ENCODE measurements at places on chromosomes 5 and 9.

DNA sequence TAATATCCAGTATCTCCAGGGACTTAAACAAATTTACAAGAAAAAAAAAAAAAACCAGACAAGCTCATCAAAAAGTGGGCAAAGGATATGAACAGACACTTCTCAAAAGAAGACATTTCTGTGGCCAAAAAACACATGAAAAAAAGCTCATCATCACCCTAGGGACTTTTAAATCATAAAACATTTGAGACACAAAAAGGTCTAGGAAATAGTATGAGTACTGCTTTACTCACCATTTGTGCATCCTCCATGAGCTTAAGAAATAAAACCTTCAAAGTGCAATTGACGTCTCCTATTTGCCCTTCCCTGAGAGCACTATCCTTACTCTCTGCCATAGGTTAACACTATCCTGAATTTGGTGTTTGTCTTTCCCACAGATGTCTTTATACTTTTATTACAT lies 193.7 kb upstream of the NREP start:
- DNase-seq = no peak

DNA sequence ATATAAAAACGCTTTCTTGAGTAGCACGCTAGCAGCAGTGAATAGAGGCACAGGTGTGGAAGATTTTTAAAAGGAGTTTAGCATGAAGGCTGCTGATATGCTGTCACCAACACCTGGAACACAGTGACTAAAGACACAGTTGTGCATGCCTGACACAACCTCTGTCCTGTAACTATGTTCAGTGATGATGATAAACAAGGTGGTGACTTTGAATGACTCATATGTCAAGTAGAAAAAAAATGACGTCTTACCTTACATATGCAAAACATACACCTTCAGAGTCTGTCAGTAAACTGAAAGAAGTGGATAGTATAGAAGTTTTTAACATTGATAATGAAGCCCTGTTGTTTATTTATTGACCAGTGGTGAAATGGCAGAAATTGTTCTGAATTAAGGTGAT lies 66.2 kb upstream of the ADCY2 start:
- DNase-seq = no peak

DNA sequence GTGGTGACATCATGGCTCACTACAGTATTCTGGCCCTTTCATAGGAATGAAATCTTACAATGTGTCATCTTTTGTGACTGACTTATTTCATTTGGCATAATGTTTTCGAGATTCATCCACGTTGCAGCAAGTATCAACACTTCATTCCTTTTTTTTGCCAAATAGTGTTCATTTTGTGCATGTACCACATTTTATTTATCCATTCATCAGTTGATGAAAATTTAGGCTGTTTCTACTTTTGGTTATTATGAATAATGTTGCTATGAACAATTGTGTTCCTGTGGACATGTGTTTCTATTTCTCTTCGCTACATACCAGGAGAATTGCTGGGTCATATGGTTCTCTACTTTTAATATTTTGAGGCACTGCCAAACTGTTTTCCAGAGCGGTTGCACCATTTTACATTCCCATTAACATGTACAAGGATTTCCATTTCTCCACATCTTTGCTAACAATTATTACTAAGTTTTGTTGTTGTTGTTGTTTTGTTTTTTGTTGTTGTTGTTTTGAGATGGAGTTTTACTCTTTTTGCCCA lies 43.5 kb downstream of the RMI1 start:
- DNase-seq = no peak

GRCh38 chr9:69377981-69378380 lies 53.0 kb downstream of the ENTREP1 start:
- DNase-seq = no peak

- DNase-seq = peak; percentile 5
Observed at GRCh38 chr5:139065306-139065705, 132.9 kb downstream of the SIL1 start.

DNA sequence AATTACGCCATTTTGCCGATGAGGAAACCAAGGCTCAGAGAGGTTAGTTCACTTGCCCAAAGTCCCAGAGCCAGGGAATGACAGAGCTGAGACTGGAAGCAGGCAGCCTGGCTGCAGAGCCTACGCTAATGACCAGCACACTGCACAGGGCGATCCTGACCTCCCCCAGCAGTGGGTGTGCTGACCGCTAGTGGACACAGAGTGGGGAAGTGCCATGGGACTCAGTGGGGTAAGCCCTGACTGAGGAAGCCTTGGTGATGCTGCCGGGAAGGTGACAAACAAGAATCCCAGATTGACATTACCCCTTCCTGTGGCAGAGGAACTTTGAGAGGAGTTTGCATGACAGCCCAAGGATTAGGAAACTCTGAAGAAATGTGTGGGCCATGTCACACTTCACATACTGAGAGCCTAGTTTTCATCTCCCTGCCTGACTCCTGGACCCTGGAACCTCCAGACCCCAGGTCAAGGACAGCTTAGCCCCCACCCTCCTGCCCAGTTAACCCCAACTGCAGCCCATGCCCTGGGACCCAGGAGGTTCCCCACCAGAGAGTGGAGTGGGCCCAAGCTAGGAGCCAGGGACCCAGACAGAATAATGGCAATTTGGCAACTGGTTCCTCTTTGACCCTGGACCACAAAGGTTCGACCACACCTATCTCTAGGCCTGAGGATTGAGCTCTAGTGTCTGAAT lies 19.7 kb upstream of the CSF1R start:
- DNase-seq = no peak

DNA sequence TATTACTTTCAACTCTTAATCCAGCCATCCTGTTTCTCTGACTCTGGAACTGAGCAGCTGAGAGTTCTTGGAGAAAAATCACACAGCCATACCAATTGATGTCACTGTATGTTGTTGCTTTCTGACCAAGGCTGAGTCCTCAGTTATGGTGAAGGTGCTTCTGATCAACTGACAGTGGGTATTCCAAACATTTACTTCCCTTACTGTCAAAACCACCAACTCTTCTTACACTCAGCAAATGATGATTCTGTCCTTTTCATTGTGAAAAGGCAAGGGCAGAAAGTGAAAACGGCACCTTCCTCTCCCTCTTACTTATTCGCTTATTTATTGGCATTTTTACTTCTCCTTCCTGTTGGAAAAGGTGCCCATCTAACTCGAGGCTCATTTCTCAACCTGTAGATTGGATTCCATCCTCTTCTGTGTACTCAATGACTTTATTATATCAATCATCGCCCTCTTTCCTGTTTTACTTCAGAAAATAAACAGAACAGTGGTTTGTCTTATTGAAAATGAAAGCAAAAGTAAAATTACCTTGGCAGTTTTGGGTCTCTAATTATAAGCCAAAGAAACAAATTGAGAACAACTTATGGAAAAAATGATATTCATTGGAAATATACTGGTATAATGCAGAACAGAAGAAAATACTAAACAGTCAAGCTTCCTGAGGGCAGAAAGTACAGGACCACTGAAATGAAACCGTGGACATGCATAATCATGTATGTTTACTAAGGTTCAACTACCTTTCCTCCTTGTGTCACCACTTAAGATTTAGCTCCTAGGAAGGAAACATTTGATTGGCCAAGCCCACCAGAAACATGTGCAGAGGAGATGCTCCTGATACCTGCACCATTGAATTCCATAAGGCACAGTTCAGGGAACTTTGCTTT lies 104.5 kb upstream of the CHD1 start:
- DNase-seq = no peak

- DNase-seq = no peak
Observed at GRCh38 chr5:180874804-180875582, 13.9 kb upstream of the ZFP62 start.
